ENCODE measurements at places on chromosomes 6 and 20.

GRCh38 chr20:10507052-10507451, 71.9 kb downstream of the SLX4IP start:
- no peak for DNase-seq

DNA sequence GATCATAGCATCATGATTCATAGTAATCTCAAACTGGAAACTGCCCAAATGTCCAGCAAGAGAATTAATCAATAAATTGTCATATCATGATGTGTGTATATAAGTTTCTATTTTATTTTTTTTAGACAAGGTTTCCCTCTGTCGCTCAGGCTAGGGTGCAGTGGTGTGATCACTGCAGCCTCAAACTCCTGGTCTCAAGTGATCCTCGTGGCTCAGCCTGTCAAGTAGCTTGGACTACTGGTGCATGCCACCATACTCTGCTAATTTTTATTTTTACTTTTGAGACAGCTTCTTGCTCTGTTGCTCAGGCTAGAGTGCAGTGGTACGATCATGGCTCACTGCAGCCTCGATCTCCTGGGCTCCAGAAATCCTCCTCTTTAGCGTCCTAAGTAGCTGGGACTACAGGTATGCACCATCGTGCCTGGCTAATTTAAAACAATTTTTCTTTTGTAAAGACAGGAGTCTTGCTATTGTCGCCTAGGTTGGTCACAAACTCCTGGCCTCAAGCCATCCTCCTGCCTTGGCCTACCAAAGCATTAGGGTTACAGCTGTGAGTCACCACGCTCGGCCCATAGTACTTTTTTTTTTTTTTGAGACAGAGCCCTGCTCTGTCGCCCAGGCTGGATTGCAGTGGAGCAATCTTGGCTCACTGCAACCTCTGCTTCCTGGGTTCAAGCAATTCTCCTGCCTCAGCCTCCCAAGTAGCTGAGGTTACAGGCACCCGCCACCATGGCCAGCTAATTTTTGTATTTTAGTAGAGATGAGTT, 8.7 kb upstream of the ATRN start:
- no peak for DNase-seq

DNA sequence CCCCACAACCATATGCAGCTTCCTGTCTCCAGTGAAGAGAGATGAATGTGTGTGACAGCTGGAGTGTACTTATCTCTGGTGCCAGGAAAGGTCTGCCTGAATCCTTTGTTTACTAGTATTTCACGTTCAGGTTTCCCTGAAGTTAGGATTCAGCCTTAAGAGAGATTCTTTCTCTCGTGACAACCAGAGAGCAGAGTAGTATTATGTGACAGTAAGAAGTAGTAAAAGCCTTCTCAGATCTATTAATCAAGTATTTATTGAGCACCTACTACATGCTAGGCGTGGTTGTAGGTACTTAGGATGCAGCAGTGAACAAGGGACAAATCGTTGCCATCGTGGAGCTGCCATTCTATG, 949 bp downstream of the KIFC1 start:
- DNase-seq, result no peak

DNA sequence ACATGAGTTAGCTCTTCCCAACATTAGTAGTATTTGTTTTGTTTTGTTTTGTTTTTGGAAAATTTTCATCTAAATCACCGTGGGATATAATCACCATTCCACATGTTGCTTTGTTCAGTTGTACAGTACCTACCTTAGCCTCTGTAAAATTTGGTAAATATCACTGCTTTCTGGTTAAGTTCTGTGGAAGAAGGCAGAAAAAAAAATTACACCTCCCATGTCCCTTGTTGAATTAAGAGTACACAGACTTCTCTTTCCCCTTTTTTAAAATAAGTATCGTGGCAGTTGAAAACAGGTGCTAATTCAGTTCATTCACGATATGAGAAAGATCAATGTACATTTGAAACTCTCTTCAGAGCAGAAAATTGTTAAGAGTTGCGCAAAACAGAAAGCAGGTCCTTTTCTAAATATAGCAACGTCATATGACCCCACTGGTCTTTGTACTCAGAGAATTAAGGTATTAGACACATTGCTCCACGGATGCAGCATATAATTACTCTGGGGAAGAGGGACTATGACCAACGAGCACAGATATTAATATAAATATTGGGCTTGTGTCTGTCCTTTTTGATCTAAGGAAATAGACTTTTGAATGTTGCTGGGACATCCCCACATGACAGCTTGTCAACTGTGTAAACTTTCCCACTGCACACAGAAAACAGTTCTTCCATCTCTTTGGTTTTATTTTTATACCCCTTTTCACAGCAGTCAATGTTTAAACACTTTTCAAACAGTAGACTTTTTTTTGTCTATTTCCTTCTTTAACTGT, 58.6 kb upstream of the ZNF217 start:
- DNase-seq, result no peak

- peak; percentile 56 for DNase-seq
These were observed 25.8 kb upstream of the CCN6 start for GRCh38 chr6:112027942-112028674.

- no peak for DNase-seq
These were observed 6.4 kb upstream of the FAM217A start for GRCh38 chr6:4085332-4085700.

DNA sequence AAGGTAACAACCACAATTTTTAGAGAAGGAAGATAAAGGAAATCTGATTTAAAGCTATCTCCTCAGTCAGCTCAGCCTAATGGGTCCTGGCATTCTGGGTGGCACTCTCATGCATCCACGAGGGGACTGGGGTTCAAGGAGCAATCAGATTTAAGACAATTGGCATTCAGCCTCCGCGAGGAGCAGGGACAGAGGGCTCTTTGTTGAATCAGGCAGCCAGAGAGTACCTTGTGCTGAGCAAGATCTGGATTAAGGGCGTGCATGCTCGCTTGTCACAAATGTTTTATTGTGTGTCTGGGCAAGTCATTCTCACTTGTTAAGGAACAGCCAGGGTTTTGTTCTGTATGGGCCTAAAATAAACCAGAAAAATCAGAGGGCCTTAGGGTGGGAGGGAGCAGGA, 475.3 kb upstream of the NRSN1 start:
- DNase-seq, result no peak

DNA sequence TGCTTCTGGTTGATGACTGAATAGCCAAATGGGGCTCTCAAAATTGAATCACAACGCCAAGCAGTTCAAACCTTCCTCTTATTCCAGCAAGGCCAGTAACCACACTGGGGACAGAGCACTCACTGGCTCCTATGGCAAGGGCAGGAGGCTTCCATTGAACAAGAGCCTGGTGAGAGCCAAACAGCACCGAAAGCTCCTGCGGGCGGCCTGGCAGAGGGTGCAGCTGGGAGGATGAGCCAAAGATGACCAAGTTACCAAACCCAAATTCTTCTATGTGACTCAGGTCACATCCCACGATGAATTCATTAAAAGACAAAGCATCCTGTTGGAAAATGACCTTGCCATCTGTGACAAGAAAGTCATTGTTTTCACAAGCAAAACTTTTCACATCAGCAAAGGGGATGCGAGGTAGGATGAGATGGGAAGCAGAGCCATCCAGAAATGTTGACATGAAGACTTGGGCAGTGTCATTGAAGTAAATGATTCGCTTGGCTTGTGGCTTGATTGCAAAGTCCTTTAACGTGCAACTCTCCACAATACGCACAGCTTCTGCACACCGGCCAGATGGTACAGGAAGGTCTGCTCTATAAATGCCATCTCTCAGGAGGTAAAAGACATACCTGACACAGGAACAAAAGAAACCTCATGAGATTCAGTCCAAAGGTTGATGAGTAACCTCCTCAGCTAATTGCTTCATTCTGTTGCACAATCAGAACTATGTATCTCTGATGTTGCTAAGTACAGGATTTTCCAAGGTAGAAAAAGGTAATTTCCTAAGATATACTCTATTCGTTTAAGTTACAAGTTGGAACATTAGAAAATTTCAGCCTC, 36.3 kb downstream of the ROS1 start:
- DNase-seq, result no peak

- DNase-seq, result no peak
These were observed 1.7 kb downstream of the CGA start for GRCh38 chr6:87093199-87093598.

- DNase-seq, result no peak
These were observed 404 bp downstream of the CEP162 start for GRCh38 chr6:84227044-84227433.

GRCh38 chr20:60904730-60905129, 347.3 kb upstream of the CDH4 start:
- no peak for DNase-seq

DNA sequence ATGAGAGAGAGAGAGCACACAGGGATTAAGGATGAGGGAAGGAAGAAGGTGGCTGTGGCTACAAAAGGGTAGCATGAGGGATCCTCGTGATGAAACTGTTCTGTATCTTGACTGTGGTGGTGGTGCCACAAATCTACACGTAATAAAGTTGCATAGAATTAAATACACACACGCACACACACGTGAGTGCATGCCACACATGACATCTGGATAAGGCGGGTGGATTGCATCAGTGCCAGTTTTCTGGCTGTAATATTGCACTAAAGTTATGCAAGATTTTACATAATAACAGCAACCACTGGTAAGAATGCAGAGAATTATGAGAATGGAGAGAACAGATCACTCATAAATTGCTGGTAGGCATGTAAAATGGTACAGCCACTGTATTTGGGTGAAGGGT, 16.9 kb upstream of the STK35 start:
- DNase-seq, result no peak

- DNase-seq, result no peak
These were observed 319.2 kb upstream of the PLN start for GRCh38 chr6:118228886-118229285.

GRCh38 chr6:40389254-40389653, 197.9 kb downstream of the LRFN2 start:
- DNase-seq, result no peak

DNA sequence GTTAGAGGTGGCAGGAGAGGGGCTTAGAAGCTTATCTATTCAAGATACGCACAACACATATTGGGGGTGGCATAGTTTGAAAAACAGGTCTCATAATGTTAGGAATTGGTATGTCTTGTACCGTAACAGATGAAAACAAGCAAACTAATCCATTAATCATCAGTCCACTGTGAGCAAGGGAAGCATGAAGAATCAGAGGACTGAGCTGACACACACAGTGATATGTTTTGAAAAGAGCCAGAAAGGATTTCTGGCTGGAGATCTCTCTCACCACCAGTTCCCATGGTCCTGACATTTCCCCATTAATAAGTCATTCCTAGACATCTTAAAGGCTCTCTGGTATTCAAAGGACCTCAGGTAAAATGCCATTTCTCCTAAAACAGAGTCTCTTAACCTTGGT, 158.8 kb upstream of the PHACTR1 start:
- no peak for DNase-seq

DNA sequence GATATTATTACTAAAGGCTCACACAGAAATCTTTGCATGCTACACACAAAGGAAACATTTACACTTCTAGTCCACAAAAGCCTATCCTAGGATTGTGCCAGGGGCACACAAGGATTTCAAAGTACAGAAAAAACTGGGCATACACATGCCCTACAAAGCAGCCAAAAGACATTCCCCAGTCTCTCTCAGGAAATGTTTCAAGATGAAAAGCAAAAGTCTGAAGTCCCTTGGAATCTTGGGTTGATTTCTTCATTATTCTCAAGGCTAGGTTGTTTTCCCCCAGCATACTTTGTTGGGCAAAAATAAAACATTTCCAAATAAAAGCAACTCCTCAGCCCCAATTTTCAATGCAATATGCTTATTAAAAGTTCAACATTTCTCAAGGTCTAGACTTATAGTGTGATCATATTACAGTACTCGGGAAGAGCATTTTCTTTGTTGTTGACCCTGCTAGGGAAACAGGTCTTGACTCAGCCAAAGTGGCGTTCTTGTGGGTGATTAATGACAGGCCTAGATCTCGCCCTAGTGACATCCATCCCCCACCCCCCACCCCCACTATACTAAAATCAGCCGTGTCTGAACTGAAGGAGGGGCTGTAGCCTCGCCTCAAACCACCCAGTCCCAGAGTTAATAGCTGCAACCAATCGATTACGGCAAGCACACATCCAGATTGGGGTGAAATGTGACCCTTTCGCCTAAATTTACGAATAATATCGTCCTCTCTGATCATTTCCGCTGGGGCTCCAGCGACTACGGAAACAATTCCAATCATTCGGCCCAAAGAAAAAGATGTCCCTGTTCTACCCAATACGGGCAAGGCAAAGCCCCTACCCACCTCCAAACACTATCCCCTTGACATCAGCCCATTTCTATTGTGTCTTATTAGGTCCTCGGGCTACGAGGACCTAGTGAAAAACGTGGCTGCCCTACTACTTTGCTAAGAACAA, 1.4 kb downstream of the AKIRIN2 start:
- peak; percentile 77 for DNase-seq

GRCh38 chr6:105179244-105180065, at the start of gene POPDC3:
TSS of gene POPDC3 (minus strand) at chr6:105180014. CDS start at chr6:105161909, 18,105 bp downstream.
- peak; percentile 21 for DNase-seq

- no peak for DNase-seq
These were observed 15.4 kb downstream of the PNPLA1 start for GRCh38 chr6:36285187-36285671.

GRCh38 chr6:134830194-134830593, 119.7 kb downstream of the ALDH8A1 start:
- no peak for DNase-seq

DNA sequence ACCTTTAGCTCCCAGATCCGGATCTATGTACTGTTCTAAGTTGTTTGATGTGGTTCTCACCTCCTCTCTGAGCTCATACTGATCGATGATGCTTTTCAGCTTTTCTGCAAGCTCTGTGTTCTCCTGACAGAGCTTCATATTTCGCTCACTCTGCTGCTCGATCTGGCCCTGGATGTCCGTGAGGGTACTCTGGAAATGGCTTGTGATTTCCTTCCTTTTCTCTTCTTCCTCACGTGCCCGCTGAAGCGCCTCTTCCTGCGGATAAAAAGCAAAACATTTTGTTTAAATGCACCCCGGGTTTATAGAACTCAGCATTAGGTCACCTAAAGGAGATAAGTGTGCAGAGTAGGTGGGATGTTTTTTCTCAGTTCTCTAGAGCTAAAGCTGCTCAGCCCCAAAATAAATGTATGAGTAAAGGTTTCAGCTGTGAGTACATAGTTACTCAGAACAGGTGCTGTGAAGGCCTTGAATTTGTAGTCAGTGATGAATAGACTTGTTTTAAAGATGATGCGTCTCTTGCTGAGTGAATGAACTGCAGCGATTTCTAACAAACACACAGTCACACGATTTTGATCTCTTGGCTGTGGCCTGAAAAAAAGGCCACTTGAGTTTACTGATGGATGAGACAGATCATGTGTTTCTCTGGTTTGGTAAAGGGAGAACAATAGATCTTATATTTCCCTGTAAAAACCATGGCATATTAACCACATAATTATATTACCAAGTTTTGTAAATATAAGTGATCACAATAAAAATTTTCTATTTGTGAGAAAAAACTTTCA, 29.1 kb downstream of the TXLNB start:
- no peak for DNase-seq

GRCh38 chr6:14743474-14744211, 502.2 kb upstream of the JARID2 start:
- DNase-seq, result no peak

- DNase-seq, result no peak
These were observed 49.5 kb downstream of the DOK5 start for GRCh38 chr20:54524849-54525248.

GRCh38 chr6:163501439-163501838, 86.9 kb downstream of the QKI start:
- DNase-seq, result no peak

Measured in common myeloid progenitor, CD34-positive (primary cell).